ENCODE measurements at places on chromosomes 1 and 21.

GRCh38 chr1:182119631-182120030, 58.1 kb upstream of the ZNF648 start:
- no peak for DNase-seq

GRCh38 chr1:226738995-226739695, at the start of gene ITPKB:
Gene ITPKB, minus strand, starts transcription at chr1:226739282. Its CDS starts 1,824 bp downstream, at chr1:226737458.
- peak; percentile 31 for DNase-seq

- no peak for DNase-seq
Observed at GRCh38 chr1:238953448-238954010, 432.8 kb upstream of the CHRM3 start.

- DNase-seq = no peak
Observed at GRCh38 chr1:5522531-5523145, 469.6 kb downstream of the NPHP4 start.

DNA sequence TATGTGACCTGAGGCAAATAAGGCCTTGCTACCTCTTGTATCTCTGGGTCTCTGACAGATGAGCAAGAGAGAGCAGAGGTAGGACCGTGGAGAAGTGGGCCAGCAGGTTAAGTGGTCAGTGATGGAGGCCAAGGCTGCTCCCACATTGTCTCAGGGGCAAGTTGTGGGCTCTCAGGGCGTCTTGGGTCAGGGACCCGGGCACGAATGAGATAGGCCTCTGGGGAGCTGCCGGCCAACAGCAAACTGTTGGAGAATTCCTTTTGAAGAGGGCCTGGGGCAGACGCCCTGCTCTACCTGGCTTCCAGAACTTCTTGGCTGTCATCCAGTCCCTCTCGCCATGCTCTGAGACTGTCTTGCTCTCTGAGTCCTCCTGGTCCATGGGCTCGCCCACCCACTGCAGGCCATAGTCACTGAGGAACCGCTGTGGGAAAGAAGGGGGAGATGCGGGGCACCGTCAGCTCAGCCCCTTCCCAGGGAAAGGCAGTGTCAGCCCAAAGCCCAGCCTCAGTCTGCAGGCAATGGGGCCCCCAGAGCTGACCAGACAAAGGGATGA, 12.4 kb downstream of the UBXN11 start:
- DNase-seq = no peak

DNA sequence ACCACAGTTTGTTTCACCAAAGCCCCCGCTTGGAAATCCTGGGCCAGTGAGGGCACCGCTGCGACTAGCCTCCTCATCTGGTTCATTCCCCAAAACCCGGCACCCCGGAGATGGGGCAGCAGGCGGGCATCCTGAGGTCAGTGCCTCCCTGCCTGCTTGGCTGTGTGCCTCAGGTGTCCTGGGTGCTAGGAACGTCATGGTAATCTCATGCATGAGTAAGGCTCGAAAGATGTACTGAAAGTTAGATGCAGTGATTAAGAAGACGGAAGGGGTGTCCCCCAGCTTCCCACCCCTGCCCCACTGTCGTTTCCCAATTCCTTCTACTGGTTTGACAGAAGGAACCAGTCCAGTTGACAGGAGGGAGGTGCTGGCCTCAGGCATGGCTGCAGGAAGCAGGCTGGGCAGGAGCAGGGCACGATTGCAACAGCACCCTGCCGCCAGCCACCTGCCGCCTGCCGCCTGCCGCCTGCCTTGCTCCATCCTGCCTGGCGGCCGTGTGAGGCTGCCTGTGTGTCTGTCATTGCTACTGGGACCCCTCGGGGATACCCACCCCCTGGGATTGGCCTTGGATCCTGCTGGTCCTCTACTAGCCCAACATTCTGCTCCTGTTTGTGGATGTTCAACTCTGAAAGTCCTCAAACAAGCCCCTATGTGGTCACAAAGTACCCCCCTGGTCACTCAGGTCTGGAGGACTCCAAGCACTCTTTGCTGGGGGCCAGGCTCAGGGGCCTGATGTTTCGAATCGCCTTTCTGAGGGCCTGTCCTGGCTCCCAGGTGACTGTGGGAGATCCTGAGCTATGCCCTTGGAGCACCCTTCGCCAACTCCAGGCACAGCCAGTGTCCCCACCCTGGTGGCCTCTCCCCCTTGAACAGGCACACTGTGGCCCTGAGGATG, 73.0 kb upstream of the IFFO2 start:
- no peak for DNase-seq

GRCh38 chr1:19710825-19711611, 46.3 kb downstream of the HTR6 start:
- no peak for DNase-seq

DNA sequence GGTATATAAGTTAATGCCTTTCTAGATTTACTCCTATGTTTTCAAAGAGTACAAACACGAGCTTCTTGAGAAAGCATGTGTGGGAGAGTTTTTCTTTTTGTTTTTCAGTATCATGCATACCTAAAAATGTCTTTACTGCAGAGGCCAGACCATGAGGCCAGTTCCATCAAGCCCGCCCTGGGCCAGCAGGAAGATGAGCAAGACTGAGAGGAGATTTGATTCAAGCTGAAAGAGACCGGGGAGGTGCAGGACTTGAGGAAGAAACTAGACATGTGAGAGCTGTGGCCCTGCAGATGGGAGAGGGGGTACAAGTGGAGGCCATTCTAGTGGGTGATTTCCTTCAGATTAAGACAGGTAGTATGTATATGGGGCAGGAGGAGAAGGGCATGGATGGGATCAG, 33.4 kb upstream of the NTPCR start:
- DNase-seq = no peak

DNA sequence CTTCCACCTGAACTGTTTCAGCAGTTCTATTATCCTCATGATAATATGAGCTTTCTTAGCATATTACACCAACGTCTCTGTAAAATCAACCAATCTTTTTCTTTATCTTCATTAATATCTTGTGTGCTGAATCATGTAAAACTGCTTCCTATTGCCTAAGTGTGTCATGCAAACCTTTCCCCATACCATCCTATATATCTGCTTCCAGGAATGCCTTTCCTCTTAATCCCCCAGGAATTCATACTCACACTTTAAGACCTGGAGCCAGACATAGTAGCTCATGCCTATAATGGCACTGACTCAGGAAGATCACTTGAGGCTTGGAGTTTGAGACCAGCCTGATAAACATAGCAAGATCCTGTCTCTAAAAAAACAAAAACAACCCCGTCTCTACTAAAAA, 183.9 kb downstream of the NRIP1 start:
- DNase-seq = no peak

DNA sequence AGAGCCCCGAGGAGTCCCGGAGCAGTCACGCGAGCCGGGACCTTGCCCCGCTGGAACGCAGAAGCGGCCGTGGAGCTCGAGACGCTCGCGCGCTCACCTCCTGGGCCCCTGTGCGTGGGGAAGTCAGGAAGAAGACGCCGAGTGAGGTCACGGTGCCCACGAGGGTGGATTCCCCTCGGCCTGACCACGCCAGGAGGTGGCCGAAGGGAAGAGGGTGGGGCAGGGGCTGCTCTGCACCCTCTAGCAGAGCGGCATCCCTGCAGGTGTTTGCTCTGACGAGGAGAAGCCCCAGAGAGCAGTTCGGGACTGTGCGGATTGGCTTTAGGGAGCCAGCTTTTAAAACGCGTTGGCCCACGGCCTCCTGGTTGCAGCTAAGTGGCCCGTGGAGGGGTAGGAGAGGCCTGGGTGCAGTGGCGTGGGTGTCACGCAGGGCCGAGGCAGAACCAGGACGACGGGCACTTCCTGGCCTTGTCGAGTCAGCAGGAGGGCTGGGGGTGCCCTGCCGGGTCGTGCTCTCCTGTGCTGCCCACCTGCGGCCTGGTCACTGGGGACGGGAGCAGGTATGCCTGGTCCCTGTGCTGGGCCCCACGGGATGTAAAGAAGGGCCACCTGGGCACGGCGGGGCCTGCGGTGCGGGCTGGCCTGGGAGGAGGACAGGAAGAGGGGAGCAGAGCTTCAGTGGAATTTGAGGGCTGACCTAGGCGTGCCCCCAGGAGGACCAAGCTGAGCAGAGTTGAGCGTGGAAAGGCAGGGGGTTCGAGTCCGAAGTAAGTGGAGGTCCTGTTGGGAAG, 1.0 kb downstream of the PDXK start:
- DNase-seq = no peak

DNA sequence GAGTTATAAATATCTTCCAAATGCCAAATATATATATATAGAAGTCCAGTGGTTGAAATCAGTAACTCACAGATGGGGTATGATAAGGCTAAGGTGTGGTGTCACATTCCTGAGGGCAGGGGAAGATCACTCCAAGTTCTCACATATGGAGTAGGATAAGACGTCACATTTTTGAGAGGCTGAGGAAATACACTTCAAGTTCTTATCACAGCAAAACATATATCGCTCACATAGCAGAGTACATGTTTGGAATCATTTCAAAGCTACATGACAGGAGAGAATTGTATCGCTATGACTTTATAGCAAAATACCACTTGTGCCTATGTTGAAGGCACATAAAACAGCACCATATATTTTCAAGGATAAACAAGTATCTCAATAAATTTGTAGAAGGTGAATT, 55.1 kb downstream of the RBM11 start:
- DNase-seq = no peak

DNA sequence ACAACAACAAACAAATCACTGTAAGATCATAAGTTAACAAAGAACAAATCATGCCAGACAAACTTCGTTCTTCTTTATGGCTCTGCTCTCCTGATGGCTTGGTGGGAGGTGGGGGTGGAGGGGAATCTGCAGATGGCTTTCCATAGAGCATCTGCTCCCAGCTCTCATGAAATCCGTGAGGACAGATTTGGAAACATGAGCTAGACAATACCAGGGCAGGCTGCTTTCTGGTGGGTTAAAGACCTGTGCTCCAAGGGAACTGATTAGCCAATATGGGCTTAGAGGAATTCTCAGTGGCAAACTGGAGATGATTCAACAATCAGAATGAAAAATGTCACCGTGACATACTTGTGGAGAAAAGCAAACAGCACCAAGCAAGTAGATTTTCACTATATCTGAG, 69.4 kb upstream of the TLR5 start:
- DNase-seq = no peak

GRCh38 chr21:15932726-15933125, 202.9 kb downstream of the USP25 start:
- DNase-seq = no peak

GRCh38 chr1:248361121-248361715, at the start of gene OR2T4:
Gene OR2T4, plus strand, starts transcription at chr1:248361665. Its CDS starts 0 bp downstream, at chr1:248361665.
- DNase-seq = no peak

DNA sequence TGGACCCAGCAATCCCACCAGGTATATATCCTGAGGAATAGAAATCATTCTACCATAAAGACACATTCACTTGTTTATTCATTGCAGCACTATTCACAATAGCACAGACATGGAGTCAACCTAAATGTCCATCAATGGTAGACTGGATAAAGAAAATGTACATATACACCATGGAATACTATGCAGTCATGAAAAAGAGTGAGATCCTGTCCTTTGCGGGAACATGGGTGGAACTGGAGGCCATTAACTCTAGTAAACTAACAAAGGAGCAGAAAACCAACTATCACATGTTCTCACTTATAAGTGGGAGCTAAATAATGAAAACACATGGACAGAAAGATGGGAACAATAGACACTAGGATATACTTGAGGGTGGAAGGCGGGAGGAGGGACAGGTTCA, 36.1 kb upstream of the PRKACB start:
- DNase-seq = no peak

- no peak for DNase-seq
Observed at GRCh38 chr1:183600136-183600535, 9.9 kb upstream of the NCF2 start.

GRCh38 chr1:97108179-97108578, 386.6 kb downstream of the PTBP2 start:
- no peak for DNase-seq

DNA sequence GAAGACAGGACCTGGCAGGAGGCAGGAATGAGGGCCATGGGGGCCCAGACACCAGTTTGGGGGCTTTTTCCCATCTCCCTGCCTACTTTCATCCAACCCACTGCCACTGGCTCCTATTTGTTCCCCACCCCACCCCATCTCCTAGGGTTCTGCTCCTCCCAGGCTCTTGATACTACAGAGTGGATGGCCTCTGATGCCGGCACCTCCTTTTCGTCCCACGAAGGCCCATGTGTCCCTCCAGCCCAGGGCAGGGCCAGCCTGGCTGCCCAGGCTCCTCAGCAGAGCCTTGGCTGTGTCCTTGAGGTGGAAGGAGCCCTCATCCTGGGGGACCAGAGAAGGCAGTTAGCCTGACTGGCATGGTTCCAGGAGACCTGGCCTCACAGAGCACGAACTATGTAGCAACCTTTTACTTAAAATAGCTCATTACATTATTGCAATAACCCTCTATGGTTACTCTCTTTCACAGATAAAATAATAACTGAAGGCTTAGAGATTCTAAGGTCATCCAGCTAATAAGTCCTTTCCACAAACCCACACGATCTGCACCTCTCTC, 3.5 kb downstream of the POMGNT1 start:
- no peak for DNase-seq

GRCh38 chr1:176879784-176880620, 284.5 kb downstream of the ASTN1 start:
- DNase-seq = no peak

DNA sequence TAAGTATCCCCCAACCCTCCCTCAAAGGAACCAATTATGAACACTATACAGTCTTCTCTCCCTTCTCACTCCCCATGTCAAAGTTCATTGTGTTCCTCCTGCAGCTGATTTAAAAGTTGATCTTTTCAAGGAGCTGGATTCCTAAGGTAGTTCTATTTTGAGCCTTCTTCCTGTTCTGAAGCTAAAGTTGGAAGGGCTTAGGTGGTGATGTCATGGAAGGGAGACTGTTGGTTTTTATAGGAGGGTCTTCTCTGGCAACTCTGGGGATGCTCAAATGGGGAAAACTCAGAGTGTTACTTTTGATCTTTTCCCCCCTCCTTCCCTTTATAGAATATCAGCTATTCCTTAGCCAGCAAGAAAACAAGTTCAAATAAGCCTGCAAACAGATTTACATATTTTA, 83.0 kb upstream of the AK4 start:
- DNase-seq = no peak

DNA sequence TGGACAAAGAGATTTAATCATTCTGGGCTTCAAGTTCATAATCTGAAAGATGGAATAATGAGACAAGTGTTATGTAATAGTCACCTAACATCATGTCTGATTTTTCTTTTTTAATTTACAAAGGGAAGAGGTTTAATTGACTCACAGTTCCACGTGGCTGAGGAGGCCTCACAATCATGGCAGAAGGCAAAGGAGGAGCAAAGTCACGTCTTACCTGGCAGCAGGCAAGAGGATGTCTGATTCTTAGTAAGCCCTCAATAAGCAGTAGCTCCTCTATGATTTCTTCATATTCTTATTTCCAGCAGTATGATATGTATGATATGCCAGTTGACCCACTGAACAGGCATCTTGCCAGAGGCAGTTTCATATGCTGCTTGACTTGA, 152.7 kb downstream of the S1PR1 start:
- DNase-seq = no peak

GRCh38 chr1:237953238-237953637, 62.5 kb upstream of the ZP4 start:
- DNase-seq = no peak

GRCh38 chr1:66589326-66589725, 55.4 kb downstream of the SGIP1 start:
- no peak for DNase-seq

DNA sequence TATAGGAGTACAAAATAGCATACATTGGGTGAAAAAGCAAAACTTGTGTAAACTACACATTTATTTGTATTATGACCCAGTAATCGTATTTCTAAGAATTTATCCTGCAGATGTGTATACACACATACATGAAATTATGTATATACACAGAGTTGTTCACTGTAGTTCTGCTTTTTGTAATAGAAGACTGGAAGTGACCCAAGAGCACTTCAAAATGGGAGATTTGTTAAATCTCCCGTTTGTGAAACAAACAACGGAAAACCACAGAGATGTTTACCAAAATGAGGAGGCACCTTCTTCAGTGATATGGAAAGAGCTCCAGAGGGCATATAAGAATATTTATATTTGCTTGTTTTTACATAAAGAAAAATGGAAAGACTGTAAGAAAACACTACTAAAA, 18.0 kb upstream of the MNDA start:
- no peak for DNase-seq
